ENCODE measurements at places on chromosomes 12 and 14. TPM values are rescaled to one million over a fixed set of nuclear protein-coding genes. Genes with fewer than 3 reads are reported as not detected.

Gene DNAH10
- 0.43 TPM for total RNA-seq

Gene LMO3
- 10.8 TPM for total RNA-seq

Gene CDCA3
- 2.0 TPM for total RNA-seq

Gene ITGA7
- 1.8 TPM for total RNA-seq

Gene ANKS1B
- 0.43 TPM for total RNA-seq

Gene FGF23
- not detected for total RNA-seq

Gene NAV3
- total RNA-seq, result 42.1 TPM

Gene ITGA5
- 183 TPM for total RNA-seq

Gene TMEM117
- total RNA-seq, result 8.2 TPM

Gene STRAP
- 60.5 TPM for total RNA-seq

Gene SYT1
- 2.0 TPM for total RNA-seq

Gene ANO4
- 2.4 TPM for total RNA-seq

Gene ADAM21
- total RNA-seq, result 0.55 TPM

Gene CD63
- total RNA-seq, result 4,323 TPM

Gene CMKLR1
- 0.14 TPM for total RNA-seq

Gene AQP5
- 0.09 TPM for total RNA-seq

Gene ZNF385A
- total RNA-seq, result 0.71 TPM

Gene SMIM41
- total RNA-seq, result 9.8 TPM

Gene KRT72
- not detected for total RNA-seq

Gene KCNH5
- total RNA-seq, result 0.09 TPM

Gene KERA
- not detected for total RNA-seq

Gene IRAK4
- total RNA-seq, result 17.6 TPM

Gene RHEBL1
- total RNA-seq, result not detected

Gene MYO1H
- not detected for total RNA-seq

Gene CACNA1C
- 5.0 TPM for total RNA-seq

Gene AVPR1A
- total RNA-seq, result under 0.01 TPM

Gene SMCO2
- 0.14 TPM for total RNA-seq

Gene AP4S1
- total RNA-seq, result 4.0 TPM

Gene MMP17
- total RNA-seq, result 11.7 TPM

Gene CLEC4C
- total RNA-seq, result not detected

Gene SMOC1
- total RNA-seq, result 0.65 TPM

Gene RNASE3
- not detected for total RNA-seq

Gene CMA1
- not detected for total RNA-seq

Gene ART4
- under 0.01 TPM for total RNA-seq

Gene RHOJ
- 3.4 TPM for total RNA-seq

Gene ADIPOR2
- total RNA-seq, result 25.6 TPM

Gene CLEC1B
- not detected for total RNA-seq

Gene CCDC198
- total RNA-seq, result not detected

Gene SPX
- total RNA-seq, result 0.18 TPM

Gene KRT3
- total RNA-seq, result not detected

Gene PTGER2
- total RNA-seq, result 6.6 TPM

Gene ANKRD33
- not detected for total RNA-seq

Gene REP15
- 0.43 TPM for total RNA-seq

Gene MMAB
- total RNA-seq, result 55.6 TPM

Gene SERPINA10
- total RNA-seq, result not detected

Gene P2RX7
- total RNA-seq, result 1.7 TPM

Gene PPP1R1A
- not detected for total RNA-seq

Gene OR4E2
- not detected for total RNA-seq

Gene YEATS4
- total RNA-seq, result 8.8 TPM

Gene RNU7-1
- not detected for total RNA-seq

Gene ALKBH1
- 7.7 TPM for total RNA-seq

Gene RPL36AL
- 446 TPM for total RNA-seq

Gene CFAP73
- not detected for total RNA-seq

Gene TAS2R42
- total RNA-seq, result not detected

Gene CSRP2
- 25.5 TPM for total RNA-seq

Gene GALNT9
- total RNA-seq, result 0.14 TPM

Gene RNASE2
- not detected for total RNA-seq

Gene CLEC7A
- 0.14 TPM for total RNA-seq
